ENCODE measurements at places on chromosomes 13 and 19.

- no peak for DNase-seq
These were observed 4.6 kb downstream of the LPAR2 start for GRCh38 chr19:19623383-19623782.

GRCh38 chr13:97306645-97307044 is 84.5 kb downstream of the MBNL2 start:
- DNase-seq: no peak

DNA sequence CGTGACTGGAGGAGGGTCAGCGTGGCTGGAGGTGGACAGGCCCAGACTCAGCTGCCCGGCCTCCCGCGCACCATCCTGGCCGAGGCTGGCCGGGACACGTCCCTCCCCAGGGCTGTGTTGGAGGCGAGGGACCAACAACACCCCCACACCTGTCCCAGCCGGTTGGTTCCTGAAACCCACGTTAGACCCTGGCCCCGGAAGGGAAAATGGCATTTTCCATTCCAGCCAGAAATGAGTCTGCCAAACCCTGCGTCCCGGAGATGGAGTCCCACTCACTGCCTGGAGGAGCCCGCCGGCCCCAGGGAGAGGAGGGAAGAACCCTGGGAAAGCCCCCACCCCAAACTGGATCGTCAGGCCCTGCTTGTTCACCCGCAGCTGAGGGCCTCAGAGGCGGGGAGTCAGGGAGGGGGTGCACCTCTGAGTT is 4.8 kb upstream of the WDR18 start:
- no peak for DNase-seq

GRCh38 chr19:34310494-34310981 is 54.5 kb upstream of the GPI start:
- DNase-seq: no peak

DNA sequence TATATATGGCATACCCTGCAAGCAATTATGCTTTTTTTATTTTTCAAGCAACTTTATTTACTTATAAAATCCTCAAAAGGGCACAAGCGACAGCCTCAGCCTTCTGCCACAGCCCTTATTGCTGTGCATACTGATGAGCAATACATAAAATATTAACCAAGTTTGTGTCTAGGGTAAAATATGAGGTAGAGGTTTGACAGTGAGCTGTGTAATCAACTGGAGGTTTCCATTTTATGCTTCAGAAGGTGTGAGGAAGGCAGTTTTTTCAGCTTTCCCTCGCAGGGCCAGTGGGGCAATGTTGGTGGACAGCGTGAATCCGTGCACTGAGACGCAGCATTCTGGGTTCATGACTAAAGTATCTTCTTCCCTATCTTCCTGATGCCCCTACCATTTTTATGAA is 310.4 kb downstream of the IRS2 start:
- no peak for DNase-seq

DNA sequence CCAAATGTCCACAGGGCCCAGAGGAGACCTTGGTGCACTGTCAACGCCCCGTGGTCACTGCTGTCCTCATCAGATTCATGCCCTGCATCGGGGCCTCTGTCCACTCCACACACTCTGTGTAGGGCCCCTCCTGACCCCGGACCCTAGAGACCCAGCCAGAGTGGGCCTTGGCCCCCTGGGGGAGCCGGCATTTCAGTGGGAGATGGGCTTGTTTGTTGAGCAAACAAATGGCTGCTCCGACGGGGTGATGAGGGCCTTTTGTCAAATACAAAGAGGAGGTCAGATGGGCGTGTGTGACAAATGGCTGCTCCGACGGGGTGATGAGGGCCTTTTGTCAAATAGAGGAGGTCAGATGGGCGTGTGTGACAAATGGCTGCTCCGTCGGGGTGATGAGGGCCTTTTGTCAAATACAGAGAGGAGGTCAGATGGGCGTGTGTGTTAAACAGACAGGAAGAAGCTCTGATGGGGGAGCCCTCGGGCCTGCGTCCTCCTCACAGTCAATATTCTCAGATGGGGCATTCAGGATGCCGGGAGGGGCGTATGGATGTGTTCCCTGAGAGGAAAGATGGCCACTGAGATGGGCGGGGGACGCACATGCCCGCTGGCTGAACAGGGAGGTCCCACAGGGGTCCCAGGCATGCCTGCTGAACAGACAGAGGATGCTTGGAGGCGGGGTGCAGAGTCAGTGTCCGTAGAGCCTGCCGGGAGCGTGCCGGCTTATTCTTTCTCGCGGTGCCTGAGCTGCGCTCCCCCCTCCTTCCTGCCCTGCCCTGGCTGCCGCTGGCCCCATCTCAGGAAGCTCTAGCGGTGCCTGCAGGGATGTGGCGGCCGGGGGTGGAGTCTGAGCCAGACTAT is 36.3 kb downstream of the SMIM24 start:
- DNase-seq: no peak

GRCh38 chr13:88648598-88649373 is 977.6 kb downstream of the SLITRK5 start:
- DNase-seq: no peak

- DNase-seq: no peak
These were observed 17.3 kb upstream of the EPHX3 start for GRCh38 chr19:15249528-15249874.

DNA sequence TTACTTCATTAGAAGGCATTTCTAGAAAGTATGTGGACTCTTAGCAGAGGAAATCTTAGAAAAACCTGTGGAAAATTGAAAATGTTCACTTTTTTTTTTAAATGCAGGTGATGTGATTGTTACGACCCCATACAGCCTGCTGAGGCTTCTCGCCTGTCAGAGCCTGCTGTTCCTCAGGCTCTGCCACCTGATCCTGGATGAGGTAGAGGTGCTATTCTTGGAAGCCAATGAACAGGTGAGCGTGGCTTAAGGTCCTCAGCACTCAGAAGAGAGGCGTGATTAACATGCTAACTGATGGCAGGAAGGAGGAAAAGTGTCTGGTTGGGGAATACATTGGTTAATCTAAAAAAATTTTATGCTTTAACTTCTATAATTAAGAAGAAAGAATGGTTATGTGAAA is 71.4 kb downstream of the SLC7A9 start:
- DNase-seq: no peak

DNA sequence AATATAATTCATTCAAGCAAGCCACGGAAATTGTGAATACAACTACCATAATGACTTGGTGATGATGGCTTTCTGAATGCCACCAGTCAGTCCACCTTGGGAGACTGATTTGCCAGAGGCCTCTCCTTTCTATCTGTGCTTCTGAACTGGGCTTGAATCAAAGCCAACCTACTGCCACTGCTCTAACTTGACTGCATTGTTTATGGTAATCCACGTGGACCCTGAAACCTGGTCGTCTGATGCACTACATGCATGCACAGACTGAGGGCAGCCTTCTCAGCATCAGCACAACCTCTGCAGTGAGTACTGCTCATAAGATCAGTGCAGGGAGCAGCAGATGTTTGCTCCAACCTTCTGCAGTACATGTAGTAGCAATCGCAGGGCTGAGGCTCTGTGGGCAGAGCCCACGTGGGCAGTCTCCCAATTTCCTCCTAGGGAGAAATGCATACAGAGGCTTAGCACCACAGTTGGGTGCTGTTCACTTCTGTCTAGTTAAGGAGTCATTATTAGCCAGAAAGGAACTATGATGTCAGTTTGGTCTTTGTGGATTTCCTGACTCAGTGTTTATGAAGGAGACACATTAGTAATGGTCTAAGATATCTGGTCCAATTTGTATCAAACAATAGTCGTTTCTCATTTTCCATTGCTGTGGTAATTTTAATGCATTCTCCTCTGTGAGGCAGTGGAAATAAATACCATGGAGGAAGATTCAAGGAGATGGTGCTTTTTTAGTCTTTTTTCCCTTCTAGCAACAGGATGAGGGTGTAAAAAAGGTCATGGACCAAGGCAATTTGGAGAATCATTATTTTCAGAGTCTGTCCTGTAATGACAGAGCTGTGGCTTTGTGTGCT is 82.5 kb downstream of the AKAP11 start:
- DNase-seq: no peak

GRCh38 chr13:95349267-95349666 is 48.0 kb upstream of the ABCC4 start:
- DNase-seq: no peak

GRCh38 chr19:55795021-55795420 is 26.1 kb downstream of the RFPL4AL1 start:
- DNase-seq: no peak

DNA sequence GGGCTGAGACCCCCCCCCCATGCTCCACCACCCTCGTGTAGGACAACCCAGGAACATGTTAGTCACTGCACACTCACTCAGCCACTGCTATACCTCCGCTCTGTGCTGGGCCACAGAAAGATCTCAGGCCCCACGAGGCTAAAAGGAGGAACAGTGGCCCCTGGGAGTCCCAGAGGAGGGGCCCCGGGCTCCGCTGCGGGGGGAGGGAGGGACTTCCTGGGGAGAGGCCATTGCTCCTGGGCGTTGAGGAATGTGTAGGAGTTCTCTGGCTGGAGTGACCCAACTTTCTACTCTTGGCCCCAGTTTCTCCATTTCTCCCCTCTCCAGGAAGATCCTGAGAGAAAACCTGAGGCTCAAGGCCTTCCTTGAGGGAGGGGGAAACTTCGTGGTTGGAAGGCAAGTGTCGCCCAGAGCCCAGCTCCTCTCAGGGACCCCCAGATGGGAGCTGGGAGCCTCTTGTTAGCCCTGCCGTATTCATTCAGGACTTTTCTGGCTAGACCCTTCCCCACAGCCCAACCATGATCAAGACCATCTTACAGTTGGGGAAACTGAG is 13.6 kb downstream of the ONECUT3 start:
- DNase-seq: no peak

DNA sequence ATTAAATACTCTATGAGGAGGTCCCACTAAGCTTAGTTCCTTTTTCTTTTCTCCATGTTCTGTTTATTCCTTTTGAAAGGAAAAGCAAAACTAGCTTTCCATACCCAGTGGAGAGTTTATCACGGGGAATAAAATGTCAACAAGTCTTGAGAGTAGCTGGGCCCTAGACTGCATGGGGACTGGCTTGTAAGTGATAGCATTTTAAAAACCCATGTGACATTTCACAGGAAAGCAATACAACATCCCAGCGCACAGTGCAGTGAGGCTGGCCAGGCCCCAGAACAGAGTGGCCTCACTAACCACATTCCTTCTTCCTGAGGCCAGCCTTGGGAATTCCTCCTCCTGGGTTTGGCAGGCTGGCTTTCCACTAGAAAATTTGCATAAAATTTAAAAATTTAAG is 149.8 kb downstream of the DLEU7 start:
- no peak for DNase-seq

- DNase-seq: no peak
These were observed 806 bp downstream of the MAST1 start for GRCh38 chr19:12838886-12839756.

GRCh38 chr13:32669030-32669646 is 82.9 kb downstream of the PDS5B start:
- no peak for DNase-seq

- no peak for DNase-seq
These were observed 14.7 kb upstream of the DHDH start for GRCh38 chr19:48918801-48919247.

DNA sequence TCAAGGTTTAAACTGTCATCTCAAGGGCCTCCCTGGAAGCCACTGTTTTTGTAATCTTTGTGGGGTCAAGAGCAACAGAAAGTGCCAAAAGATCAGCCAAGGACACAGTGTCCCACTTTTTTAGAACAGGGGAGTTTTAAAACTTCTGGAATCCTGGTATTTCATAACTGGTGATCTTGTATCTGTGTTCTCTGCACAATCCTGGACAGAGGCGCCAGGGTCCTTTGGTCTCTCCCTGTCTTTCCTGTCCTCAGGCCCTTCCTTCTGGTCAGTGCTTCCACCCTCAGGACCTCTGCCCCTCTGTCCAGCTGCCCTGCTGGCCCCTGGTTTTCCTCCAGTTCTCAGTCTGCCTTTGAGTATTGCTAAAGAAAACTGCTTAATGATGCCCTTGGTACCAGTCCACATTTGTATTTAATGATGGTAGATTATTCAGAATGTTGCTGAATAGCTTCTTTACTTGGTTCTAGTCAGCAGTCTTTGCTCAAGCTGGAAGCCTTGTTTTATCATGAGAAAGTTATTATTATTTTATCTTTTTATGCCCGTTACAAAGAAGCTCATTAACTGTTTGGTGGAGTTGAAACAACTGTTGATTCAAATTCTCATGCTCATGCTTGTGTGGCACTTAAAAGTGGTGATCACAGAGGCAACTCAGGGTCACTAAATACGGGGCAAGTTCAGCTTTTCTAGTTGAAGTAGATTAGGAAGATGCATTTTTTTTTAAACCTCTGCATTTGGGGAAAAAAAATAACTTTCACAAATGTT is 47.5 kb downstream of the WASF3 start:
- DNase-seq: no peak

- DNase-seq: no peak
These were observed 29.0 kb upstream of the NBEA start for GRCh38 chr13:34913040-34913439.

DNA sequence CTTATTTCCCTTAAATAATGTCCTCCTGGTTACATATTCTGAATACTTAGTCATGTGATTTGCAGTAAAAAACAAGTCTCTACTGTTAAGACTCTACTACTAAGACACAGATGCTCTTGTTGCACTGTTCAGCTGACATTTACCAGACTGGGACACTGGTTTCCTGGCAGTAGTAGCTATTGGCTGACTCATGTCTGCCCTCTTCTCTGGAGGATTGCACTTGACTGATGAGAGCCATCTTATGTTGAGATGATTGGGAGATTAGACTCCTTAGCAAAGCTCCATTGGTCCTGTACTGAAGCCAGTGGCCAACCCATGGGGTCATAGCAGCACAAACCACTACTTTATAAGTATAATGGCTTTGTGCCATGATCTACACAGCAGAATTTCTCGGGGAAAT is 1672.6 kb upstream of the PCDH20 start:
- no peak for DNase-seq

- DNase-seq: no peak
These were observed 24.4 kb downstream of the SLC25A15 start for GRCh38 chr13:40813667-40814454.

GRCh38 chr13:26255691-26256277 is 1.9 kb downstream of the CDK8 start:
- DNase-seq: no peak

- no peak for DNase-seq
These were observed 17.8 kb downstream of the PKN1 start for GRCh38 chr19:14450876-14451275.

GRCh38 chr19:13068085-13068846 is 34.4 kb downstream of the LYL1 start:
- no peak for DNase-seq

- no peak for DNase-seq
These were observed 114.9 kb upstream of the SPATA13 start for GRCh38 chr13:24045597-24045996.

DNA sequence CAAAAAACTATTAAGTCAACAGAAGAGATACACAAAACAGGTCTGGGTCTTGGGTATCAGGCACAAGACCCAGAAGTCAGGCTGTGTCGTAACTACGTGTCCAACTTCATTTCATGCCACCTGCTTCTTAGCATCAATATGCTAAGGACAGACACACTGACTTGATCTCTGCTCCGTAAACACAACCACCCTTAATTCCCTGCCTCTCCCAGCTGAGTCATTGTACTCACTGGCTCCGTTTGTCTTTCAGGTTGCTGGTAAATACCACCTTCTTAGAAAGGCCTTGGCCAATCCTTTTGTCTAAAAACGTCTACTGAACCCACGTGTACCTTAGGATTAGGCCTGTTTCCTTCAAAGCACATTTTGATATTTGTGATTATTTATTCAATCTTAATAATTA is 726.2 kb downstream of the PCDH9 start:
- DNase-seq: no peak

- DNase-seq: no peak
These were observed 793.7 kb upstream of the ARGLU1 start for GRCh38 chr13:107361666-107362065.

- DNase-seq: no peak
These were observed 1.5 kb downstream of the ZNF260 start for GRCh38 chr19:36526581-36526980.

- DNase-seq: no peak
These were observed 2.6 kb upstream of the LPAR6 start for GRCh38 chr13:48415516-48415915.

GRCh38 chr13:45224176-45224575 is 23.3 kb upstream of the KCTD4 start:
- no peak for DNase-seq
